ENCODE measurements at places on chromosomes 3 and 15.

DNA sequence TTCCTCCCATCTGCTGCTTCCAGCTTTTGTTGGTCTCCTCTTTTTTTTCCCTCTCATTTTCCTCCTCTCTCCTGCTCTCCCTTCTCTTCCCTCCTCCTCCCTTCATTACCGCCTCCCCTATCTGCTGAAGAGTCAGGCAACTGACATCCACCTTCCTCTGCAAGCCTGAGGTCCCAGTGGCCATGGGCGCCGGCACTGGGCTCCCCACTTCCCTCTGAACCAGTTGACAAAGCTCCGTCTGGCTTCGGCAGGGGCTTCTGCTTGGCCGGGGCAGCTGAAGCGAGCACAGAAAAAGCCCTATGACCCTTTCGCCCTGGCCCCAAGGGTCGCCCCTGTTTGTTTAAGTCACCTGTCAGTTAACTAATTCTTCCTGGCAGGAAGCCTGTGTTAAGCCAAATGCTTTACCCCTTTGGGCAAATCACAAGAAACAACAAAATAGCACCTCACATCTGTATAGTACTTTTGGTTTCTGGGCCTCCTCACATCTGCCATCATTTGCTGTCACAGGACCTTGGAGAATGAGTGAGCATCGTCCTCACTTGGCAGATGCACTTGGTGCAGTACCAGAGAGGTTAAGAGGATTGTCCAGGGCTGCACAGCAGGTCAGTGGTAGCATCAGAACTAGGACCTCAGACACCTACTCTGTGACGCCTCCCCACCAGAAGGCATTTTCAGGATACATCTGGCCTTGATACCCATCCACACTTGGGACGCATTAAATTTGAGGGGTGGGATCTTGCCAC lies 27.7 kb downstream of the ITGA11 start:
- DNase-seq, result peak; percentile 8

DNA sequence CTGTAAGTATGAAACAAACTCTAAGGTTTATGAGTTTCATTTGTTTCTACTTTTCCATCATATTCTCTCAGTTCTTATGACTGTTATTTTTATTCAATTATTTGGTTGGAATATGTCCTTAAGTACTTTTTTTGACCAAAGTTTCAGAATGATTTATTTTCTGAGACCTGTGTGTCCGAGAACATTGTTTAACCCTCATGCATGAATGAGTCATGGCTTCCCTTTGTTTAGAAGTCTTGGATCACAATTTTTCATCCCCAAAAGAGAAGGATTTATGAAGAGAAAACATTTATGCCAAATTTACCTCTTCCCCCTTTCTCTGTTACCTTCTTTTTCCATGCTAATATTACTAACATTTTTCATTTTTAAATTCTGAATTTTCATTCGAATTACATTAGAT lies 518.0 kb upstream of the NR2F2 start:
- DNase-seq, result no peak

- no peak for DNase-seq
Measured at GRCh38 chr3:84904816-84905555, 53.8 kb upstream of the CADM2 start.

DNA sequence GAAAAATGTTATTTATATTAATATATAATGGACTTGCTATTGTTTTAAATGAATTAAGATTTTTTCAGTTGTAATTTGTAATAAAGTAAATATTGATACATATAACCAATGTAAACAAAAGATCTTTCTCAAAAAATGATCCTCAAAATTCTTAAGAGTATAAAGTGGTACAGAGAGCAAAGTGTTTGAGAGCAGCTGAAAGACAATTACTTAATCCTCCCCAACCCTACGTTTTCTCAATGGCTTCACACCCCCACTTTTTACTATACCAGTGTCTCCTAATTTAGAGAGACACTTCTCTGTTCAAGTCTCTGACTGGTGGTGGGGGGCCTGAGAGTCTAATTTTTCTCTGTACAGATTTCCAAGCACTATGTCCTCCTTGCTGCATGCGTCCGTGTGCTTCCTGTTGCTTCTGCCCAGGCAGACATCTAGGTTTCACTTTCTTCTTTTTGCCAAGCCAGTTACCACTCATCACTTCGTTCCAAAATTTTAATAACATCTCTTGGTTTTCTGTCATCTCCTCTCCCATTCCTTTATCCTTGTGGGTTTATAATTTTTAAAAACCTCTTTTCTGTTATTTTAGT lies 276.3 kb upstream of the DNAJC19 start:
- DNase-seq, result no peak

DNA sequence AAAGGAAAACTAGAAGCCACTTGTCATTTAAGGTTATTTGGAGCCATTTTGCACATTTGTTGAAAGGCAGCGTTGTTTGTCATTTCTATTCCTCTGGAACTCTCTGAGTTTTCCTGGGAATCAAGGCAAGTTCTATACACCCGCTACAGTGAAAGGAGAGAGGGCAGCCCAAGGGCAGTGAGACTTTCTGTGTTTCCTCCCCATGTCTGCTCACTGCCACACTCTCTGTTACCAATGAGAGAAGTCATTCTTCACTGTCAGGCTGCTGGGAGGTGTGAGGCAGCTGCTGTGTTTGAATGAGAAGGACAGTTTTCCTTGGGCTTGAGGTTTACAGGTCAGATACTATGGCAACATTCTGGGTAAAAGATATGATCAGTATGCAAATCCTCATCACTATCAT lies 36.0 kb downstream of the ATP13A5 start:
- no peak for DNase-seq

- no peak for DNase-seq
Measured at GRCh38 chr3:63395960-63396359, 117.9 kb downstream of the SYNPR start.

- no peak for DNase-seq
Measured at GRCh38 chr15:40918146-40918798, 10.9 kb upstream of the DLL4 start.

DNA sequence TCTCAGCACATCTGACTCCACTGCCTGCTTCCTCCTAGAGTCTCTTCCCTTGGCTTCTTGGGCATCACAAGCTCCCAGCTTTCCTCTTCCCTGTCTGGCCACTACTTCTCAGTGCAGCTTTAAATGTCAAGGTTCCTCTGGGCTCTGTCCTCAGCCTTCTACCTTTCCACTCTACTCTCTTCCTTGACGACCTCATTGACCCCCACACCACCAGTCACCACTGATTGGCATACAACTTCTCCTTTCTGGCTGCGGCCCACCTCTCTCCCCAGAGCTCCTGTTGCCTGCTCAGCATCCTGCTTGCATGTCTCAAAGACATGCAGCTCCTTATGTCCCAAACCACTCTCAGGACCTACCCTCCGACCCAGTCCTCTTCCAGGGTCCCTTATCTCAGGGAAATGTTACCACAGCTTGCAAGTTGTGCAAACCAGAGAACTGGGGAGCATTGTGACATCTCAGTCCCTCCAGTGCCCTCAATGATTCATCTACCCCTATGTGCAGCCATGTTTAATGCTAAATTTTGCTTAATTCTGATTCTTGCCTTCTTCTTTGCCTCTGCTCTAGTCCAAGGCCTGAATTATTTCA lies 49.9 kb downstream of the TRPM1 start:
- no peak for DNase-seq

- DNase-seq, result no peak
Measured at GRCh38 chr3:111763968-111764367, 95.1 kb upstream of the PHLDB2 start.

GRCh38 chr3:108972482-108972881 lies 18.8 kb upstream of the GUCA1C start:
- DNase-seq, result no peak

- DNase-seq, result no peak
Measured at GRCh38 chr3:194327218-194328052, 23.7 kb downstream of the CPN2 start.

DNA sequence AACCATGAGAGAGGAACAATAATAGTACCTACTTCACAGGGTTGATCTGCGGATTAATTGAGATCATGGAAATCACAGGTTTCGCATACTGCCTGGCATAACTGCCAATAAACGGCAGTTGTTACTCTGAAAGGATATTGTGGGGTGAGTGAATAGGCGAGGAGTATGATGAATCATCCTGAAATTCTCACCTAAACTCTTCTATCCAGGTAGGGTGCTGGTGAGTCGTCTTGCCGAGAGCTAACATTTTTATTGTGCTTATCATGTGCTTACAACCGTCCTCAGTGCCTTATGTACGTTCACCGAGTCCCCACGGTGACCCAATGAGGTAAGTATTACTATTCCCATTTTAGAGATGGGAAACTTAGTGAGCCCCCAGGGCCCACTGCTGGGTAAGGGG lies 52.4 kb upstream of the SRGAP3 start:
- no peak for DNase-seq

DNA sequence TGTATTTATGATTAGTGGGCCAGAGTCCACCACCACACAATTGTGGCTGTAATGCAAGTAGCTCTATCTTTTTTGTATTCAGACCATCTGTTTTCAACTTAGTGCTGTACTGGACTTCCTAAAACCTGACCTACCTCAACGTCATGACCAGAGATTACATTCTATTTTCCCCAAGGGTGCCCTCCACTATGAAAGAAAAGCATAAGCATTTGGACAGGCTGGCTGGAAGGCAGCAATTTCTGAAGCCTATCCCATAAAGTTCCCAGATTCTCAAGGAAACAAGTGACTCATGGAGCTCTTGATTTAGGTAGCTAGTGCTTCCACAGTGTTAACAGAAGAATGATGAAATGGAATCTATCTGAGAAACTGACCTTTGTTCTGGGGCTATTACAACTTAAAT lies 75.8 kb downstream of the COL8A1 start:
- DNase-seq, result no peak

DNA sequence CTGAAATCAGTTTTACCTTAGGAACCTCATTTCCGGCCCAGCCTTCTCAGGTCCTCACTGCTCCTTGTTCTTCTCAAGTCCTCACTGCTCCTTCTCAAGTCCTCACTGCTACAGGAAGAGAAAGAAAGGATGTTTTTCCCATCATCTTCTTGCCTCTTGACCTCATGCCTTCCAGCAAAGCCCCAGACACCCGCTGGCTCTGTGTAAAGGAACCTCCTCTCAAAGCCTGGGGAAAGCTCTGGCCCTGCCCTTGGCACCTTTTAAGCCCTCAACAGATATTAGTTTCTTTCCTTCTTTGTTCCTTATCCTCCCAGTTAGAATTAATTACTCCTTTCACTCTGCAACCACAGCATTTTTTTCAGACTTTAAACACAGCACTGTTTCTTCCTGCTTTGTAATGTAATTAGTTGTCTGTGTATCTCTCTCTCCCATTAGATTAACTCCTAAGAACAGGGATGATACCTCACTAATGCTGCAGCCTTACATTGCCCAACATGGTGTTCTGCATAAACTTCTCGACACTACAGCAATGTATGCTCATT lies 4.0 kb upstream of the WDR49 start:
- no peak for DNase-seq

GRCh38 chr3:105187344-105187743 lies 179.4 kb upstream of the ALCAM start:
- no peak for DNase-seq

- no peak for DNase-seq
Measured at GRCh38 chr3:24244491-24244890, 250.2 kb downstream of the THRB start.

DNA sequence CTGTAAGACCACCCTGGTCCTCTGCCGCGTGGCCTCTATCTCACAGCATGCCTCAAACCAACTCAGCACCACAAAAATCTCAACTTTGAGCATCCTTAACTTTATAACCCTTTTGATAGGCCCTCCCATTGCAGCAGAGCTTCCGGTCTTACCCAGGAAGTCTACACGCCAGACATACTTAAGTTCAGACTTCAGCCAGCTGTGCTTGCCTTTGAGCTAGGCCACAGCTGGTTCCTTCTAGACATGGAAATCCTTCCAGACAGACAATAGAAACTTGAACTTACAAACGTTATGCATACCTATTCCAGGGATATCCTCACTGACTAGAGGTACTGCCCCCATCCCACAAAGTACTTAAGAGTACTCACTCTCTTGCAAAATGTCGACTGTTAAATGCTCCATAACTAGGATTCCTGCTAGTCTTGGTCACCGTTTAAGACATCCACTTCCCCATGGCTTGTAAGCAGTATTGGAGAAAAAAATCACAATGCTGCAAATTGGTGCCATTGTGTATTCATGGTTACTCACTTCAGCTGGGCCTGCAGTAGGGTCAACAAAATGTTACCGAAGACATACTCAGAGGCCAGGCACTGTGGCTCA lies 183.5 kb downstream of the TBL1XR1 start:
- DNase-seq, result no peak

DNA sequence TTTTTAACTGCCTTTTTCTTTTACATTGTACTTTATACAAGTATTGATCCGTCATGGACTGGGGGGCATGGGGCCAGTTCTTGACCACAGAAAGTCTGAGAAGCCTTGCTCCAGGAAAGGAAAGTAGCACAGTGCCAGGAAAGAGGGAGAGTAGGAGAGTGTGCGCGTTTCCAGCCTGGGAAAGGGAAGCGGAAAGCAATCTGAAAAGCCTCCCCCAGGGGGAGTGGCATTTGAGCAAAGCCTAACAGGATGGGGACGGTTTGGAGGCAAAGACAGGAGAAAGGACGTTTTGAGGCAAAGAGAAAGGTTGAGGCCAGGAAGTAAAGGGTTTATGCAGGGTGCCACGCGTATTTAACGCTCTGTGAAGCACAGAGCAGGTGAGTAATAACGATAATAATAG lies 116.9 kb downstream of the RORA start:
- DNase-seq, result no peak

- no peak for DNase-seq
Measured at GRCh38 chr3:63662500-63662899, 10.0 kb downstream of the SNTN start.

- no peak for DNase-seq
Measured at GRCh38 chr3:52781741-52782140, 4.3 kb downstream of the ITIH1 start.

GRCh38 chr15:87863152-87863551 lies 393.4 kb downstream of the NTRK3 start:
- no peak for DNase-seq

GRCh38 chr15:73994912-73995622 lies 551 bp downstream of the PML start:
- DNase-seq, result peak; percentile 31

DNA sequence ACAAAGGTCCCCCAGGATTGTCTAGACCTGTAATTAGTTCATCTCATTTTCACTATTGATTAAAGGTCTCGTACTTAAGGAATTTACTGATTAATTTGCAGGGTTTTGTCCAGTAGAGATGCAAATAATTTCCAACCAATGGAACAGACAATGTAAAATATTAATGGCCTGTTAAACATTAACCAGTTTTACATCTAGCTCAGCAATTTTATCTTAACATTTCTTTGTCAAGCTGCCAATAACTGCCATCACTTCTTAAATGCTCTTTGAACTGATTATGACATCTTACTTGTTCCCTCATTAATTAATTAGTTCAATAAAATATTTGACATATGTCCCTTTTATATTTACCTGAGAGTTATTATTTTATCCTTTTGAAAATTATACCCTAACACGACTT lies 9.4 kb upstream of the STRIT1 start:
- no peak for DNase-seq

DNA sequence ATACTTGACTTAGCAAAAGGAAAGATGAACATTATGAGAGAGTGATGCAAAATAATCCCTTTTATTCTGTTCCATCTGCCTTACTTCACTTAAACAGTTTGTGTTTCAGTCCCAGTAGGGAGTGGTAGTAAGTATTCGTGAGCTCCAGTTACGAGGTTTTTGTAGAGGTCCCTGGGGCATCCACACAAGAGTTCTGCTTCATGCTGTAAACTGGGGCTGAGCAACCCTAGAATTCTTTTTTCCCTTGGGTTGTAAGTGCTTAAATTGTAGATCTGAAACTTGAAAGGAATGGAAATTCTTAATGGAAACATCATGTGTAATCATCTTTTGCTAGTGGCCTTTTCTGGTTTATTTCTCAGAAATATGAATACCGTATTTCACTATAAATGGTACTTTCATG lies 79.5 kb downstream of the SEMA6D start:
- DNase-seq, result no peak

GRCh38 chr3:68866157-68866556 lies 66.2 kb downstream of the TAFA4 start:
- no peak for DNase-seq

Data from breast epithelium (tissue), 4 donors.